ENCODE measurements at places on chromosomes 4 and X.

GRCh38 chr4:106083065-106083464 is 187.8 kb downstream of the NPNT start:
- no peak for DNase-seq

DNA sequence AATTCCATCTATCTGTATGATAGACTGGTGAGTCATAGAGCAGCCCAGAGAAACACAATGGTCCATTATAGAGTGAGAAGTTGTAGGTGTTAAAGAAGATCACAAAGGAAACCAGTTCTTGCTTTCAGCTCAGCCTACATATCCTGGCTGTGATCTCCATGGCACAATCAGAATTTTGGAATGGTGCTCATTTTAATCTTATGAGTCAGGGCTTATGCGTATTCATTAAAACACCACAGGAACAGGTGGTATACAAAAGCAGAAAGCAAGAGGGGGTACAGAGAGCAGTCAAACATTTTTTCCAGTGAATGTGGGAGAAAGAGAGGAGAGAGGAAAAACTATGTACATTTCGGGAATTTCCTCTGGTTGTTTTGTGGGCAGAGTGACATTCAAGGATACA is 126.9 kb downstream of the MFAP3L start:
- DNase-seq = no peak

DNA sequence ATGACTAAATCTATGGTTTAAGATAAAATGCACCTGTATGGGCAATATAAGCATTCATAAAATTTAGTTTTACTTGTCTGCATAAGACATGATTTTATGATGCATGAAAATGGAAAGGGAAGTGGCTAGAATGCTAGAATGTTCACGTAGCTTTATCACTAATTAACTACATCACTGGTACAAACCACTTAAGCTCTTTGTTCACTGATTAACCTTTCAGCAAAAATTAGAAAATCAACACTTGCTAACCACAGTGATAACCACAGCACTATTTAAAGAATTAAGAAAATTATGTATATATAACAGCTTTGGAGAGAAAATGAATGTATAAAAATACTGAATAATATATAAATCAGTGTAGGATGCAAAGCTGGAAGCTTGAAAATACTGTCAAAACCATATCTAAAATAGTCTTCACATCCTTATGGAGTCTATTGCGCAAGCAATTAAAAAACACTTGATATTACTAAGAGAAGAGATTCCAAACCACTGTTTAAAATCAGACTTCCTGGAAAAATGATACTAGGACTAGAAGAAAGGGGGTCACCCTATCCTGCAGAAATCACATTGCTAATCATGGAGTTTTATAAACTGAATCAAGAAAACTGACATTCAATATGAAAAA is 51.9 kb downstream of the EFHC2 start:
- no peak for DNase-seq

- DNase-seq = no peak
These were observed 21.6 kb downstream of the ART3 start for GRCh38 chr4:76096076-76096475.
